ENCODE measurements at places on chromosomes 4 and X.

DNA sequence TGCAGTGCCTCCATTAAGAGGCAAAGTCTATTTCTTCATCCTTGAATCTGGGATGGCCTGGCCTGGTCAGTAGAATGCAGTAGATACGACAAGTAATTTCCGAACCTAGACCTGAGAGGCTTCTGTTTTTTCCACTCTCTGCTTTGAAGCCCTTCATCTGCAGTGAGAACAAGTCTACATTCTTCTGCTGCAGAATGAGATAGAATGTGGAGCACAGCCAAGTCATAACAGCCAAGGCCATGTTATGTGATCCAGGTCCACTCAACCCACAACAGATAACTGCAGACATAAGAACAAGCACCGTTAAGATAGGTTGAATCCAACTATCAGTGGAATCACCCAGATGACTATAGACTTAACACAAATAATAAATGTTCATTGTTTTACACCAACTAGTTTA, 1297.7 kb downstream of the C4orf33 start:
- DNase-seq: no peak

DNA sequence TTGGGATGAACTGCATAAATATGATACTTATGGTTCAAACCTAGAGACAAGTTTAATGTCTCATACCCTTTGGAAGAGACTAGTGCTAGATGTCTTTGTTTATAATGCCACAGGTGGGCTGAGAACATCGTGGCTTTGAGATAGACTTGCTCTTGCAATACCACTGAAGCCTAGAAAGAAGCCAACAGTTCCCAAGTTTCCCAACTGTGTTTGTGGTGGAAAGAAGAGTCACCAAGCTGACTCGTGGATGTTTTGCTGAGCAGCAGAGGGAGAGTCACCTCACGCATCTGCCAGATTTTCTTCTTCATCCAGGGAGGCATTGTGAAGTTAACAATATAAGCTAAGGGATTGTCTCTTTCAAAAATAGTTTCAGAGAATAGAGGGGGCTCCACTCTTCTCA, 1076.2 kb downstream of the C4orf33 start:
- DNase-seq: no peak

- no peak for DNase-seq
Measured at GRCh38 chrX:151938172-151938571, 25.5 kb downstream of the MAGEA4 start.

GRCh38 chr4:4427886-4428285, 41.0 kb downstream of the NSG1 start:
- no peak for DNase-seq

DNA sequence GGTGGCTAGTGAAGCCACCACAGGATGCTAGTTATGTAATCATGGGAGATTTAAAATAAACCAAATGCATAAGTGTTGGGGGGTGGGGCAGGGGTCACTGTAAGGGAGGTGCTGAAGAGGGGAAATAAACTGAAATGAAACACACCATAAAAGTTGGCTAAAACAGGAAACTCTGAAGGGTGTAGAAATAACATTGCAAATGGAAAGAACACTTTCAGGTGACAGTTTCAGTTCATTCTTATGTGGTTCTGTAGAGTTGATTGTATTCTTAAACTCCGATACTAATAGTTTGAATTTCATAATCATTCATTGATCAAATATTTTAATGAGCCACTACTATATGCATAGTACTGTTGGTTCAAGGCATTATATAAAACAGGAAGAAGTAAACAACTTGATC, 80.1 kb downstream of the HDAC8 start:
- DNase-seq: no peak

DNA sequence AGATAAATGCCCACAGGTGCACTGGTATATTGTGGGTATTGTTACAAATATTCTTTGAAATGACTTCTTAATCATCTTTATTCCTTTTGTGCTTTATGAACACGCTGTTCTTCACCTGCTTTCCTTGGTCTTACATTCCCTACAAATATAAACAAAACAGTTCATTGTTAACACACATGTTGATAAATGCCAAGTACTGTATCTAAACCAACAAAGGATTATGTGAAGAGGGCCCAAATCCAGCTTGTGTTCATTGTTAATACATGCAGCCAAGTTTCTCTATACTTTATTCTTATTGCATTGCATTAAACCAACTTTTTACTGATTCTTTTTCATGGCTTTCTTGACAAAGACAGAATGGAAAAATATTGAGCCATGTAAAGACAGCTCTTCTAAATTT, 42.8 kb downstream of the AREG start:
- DNase-seq: no peak

DNA sequence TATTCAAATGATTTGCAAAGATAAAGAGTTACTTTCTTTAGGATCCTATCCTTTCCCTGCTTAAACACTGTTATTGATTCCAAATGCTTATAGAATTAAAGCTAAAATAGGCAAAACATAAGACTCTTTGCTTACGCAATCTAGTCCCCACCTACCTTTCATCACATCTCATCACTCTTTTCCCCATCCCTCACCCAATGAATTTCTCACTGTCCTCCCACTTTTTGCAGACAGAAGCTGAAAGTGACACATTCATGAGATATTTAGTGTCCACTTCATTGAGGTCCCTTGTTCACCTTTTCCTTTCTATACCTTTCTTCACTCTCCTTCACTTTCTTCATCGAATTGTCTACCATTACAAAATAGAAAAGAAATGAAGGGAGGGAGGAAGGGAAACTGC, 424 bp downstream of the SATL1 start:
- no peak for DNase-seq

DNA sequence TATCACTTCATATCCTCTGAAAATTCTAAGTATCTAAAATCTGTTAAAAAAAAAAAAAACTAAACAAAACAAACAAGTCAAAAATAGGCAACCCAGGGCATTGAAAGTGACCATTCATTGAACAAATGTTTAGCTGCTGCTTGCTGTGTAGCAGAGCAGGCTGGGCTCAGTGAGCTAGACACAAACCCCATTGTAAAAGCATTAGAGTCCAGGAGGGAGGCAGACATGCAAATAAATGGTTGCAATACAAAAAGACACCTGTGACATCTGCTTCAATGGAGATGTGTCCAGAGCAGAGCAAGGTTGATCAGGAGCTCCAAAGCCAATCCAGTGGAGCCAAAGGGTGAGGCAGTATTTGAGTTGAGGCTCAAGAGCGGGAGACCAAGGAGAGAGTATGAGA, 267.3 kb upstream of the GATB start:
- no peak for DNase-seq

DNA sequence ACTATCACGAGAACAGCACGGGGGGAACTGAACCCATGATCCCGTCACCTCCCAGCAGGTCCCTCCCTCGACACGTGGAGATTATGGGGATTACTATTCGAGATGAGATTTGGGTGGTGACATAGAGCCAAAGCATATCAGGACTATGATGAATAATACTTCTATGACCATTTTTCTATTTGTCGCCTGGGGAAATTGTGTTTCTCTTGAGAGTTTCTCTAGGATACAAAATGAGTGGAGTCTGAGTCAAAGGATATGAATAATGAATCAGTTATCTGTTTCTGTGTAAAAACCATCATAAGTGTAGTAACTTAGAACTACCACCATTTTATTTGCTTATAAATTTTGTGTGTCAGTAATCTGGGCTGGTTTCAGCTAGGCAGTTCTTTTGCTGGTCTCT, 533.0 kb upstream of the ARX start:
- no peak for DNase-seq

DNA sequence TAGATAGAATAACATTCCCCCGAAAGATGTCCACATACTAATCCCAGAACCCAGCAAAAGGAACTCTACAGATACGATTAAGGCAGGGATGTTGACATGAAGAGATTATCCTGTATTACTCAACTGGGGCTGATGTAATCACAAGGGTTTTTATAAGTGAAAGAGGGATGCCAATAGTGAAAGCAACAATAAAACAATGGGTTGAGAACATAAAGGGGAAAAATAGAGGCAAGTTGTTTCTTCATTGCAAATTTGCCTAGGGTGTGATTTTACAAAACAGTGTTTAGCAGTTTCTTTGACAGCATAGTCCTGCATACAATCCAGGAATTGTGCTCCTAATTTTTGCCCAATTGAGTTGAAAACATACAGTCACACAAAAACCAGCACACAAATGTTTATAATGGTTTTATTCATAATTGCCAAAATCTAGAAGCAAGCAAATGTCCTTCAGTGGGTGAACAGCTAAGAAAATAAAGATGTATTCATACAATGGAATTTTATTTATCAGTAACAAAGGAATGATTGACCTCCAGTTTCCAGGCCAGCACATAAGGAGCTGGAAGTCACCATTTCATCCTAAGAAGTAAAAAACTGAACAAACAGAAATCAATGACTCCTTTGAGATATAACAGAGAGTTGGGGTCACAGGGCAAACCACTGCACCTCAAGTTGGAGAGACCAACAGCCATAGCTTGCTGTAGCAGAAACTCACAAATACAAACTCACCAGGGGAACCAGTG, 107.2 kb downstream of the CENPC start:
- no peak for DNase-seq

- DNase-seq: no peak
Measured at GRCh38 chr4:80255329-80256095, 11.0 kb upstream of the FGF5 start.

DNA sequence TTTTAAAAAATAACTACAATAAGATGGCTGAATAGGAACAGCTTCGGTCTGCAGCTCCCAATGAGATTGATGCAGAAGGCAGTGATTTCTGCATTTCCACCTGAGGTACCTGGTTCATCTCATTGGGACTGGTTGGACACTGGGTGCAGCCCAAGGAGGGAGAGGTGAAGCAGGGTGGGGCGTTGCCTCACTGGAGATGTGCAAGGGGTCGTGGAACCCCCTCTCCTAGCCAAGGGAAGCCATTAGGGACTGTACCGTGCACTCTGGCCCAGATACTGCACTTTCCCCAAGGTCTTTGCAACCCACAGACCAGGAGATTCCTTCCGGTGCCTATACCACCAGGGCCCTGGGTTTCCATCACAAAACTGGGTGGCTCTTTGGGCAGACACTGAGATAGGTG, 640.1 kb downstream of the IQCM start:
- DNase-seq: no peak

DNA sequence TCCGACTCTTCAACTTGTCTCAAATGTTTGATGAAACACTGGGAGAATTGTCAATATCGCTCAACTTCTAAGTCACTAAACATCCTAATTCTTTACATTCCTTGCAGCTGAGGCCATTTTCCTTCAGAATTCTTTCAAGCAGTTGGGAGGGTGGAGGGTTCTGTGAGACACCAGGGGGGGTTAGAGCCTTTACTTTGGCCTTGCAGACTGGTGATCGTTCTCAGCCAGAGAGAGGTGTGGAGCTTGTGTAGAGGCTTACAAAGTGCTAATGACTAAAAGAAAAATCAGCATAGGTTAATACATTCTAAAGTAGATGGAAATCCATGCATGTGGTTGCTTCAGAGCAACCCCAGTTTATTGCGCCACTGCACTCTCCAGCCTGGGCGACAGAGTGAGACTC, 21.3 kb upstream of the SOX3 start:
- DNase-seq: no peak

GRCh38 chrX:114976292-114976691, 41.1 kb downstream of the IL13RA2 start:
- no peak for DNase-seq

DNA sequence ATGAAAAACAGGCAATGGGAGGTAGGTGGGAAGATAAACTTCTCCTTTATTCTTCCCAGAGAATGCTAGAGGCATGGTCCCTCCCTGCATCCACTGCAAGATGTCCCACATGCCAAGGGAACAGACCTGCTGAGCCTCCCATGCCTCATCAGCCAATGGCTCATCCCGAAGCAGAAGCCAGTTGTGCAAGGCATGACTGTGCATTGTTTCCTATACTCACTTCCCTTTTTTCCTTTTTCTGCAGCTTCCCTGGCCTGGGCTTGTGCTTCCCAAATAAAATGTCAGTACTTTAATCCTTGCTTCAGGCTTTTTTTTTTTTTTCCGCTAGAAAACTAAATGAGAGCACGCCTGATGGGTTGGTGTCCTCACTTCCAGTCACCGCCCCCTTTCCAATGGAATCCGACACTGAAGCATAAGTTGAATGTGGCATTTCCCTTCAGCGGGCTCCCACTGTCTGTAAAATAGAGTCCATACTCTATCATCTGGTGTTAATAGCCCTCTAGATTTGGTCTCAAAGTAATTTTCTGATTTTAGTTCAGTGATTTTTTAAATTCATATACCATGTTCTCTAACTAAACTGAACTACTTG, 239.0 kb upstream of the JADE1 start:
- DNase-seq: no peak

DNA sequence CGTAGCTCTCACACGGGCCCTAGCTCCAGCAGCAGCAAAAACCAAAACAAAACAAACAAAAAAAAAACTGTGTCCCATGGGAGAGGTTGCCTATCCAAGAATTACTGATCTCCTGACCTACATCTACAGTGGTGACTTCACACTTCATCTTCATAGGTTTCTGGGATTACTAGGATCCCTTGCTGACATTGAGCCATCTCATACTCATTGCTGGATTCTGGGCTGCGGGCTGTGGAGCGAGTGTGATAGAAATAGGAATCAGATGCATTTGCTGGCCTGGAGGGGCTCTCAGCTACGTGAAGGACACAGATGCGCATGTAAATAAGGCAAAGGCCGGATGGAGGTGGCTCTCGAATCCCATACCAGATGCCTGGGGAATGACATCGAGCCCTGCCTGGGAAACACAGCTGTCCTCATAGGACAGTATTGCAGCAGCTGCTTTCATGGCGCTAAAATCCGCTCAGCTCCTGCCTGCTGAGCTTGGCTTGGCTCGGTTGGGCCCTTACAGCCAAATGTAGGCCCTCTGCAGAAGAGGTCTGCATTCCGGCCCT, 41.7 kb downstream of the CNGA2 start:
- no peak for DNase-seq

GRCh38 chr4:74304095-74304625, 4.1 kb upstream of the EPGN start:
- DNase-seq: no peak

DNA sequence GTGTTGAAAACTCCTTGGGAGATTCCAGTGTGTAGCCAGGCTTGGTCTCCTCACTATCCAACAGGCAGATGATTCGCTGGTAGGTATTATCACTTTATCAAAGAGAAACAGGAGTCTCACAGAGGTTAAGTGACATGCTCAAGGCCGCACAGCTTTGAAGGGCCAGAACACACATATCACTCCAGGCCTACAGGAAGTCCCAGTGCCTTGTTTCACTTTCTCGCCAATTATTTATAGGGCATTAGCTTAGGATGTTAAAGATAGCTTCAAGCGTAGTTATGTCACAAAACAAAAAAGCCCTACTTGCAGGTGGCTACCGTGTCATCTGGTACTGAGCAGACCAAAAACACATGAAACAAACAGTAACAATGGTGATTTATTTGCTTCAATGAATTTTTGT, 13.2 kb downstream of the ATP8A1 start:
- no peak for DNase-seq

DNA sequence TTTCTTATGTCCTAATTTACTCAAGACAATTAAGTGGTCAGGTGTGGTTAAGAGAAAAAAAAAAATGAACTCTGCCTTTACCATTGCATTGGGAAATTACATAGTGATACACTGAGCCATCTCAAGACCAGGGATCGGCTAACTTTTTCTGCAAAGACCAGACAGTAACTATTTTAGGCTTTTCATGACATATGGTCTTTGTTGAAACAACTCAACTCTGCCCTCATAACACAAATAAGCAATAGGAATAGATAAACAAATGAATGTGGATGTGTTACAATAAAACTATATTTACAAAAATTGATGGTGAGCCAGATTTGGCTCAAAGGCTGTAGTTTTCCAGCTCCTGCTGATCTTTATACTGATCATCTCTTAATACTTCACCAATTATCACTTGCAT, 632.6 kb upstream of the INTU start:
- no peak for DNase-seq

Measured in activated naive CD4-positive, alpha-beta T cell (primary cell).